Stimulated activated CD8-positive, alpha-beta memory T cell treated with anti-CD3 and anti-CD28 coated beads, Interleukin-4, amount 100 ng/mL, for 48 hours (primary cell): ENCODE measurements at places on chromosomes 13 and 19.

GRCh38 chr19:32977280-32977679, 5.2 kb downstream of the FAAP24 start:
- no peak for DNase-seq

DNA sequence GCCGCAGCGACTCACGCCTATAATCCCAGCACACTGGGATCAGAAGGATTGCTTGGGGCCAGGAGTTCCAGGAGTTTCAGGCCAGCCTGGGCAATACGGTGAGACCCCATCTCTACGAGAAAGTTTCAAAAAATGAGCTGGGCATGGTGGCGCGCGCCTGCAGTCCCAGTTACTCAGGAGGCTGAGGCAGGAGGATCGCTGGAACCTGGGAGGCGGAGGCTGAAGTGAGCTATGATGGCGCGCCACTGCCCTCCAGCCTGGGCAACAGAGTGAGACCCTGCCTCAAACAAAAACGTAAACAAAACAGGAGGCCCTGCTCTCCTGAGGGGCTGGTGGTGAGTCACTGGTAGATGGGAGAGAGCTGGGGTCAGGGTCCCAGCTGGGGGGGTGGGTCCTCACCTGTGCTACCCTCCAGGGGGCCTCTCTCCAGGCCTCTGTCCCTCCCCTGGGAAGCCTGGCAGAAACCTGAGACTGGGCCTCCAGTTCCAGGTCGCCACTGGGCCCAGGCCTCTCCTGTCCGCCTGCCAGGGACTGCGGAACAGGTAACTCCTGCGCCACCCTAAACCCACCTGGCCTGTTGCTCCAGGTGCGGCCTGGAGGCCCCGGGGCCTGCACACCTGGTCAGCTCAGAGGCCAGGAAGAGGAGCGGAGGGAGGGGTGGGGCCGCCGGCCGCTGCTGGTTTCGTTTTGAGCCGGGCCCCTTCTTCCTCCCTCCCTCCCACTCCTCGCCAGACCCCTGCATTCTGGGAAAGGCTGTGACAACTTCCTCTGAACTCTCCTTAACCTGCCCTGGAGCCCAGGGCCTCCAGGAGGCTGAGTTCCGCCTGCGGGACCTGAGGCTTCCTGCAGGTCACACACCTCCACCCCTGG, 17.2 kb upstream of the ZBTB7A start:
- DNase-seq, result peak; percentile 54

GRCh38 chr13:111511805-111512504, 191.5 kb downstream of the TEX29 start:
- DNase-seq, result no peak

DNA sequence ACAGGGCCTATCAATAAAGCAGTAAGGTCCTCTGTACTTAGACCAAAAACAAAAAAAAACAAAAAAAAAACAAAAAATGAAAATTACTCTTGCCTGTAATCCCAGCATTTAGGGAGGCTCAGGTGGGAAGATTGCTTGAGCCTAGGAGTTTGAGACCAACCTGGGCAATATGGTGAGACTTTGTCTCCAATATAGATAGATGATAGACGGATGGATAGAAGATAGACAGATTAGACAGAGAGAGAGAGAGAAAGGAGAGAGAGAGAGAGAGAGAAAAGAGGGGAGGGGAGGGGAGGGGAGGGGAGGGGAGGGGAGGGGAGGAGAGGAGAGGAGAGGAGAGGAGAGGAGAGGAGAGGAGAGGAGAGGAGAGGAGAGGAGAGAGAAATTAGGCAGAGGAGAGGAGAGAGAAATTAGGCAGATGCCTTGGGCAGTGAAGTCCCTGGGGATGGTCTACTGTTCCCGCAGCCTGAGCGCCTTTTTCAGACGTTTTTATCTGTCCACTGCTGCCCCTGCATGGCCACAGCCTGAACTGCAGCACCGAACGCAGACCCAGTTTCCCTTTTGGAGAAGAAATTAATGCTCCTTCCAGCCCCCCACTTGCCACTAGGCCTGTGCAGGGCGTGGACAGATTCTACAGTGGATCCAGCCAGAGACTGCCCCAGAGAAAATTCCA, 9.8 kb upstream of the ZNF627 start:
- peak; percentile 91 for DNase-seq
